Lung (tissue), 17 donors: ENCODE measurements at places on chromosomes 12 and 14.

DNA sequence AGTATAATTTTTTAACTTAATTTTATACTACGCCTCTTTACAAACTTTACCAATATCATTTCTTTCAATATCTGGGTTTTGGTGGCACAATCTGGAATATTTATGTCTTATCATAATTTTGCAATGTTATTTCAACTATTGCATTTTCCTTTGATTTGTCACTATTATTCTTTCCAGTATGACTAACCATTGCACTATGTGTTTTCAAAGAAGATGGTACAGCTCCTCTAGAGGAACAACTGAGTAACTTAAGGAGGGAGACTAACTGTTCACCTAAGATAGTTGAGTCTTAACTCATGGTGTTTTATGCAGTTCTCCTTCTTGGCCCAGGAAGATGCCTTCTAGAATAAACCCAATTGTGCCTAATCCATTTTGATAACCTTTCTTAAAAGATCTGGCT lies 60.5 kb upstream of the KIF21A start:
- no peak for DNase-seq

DNA sequence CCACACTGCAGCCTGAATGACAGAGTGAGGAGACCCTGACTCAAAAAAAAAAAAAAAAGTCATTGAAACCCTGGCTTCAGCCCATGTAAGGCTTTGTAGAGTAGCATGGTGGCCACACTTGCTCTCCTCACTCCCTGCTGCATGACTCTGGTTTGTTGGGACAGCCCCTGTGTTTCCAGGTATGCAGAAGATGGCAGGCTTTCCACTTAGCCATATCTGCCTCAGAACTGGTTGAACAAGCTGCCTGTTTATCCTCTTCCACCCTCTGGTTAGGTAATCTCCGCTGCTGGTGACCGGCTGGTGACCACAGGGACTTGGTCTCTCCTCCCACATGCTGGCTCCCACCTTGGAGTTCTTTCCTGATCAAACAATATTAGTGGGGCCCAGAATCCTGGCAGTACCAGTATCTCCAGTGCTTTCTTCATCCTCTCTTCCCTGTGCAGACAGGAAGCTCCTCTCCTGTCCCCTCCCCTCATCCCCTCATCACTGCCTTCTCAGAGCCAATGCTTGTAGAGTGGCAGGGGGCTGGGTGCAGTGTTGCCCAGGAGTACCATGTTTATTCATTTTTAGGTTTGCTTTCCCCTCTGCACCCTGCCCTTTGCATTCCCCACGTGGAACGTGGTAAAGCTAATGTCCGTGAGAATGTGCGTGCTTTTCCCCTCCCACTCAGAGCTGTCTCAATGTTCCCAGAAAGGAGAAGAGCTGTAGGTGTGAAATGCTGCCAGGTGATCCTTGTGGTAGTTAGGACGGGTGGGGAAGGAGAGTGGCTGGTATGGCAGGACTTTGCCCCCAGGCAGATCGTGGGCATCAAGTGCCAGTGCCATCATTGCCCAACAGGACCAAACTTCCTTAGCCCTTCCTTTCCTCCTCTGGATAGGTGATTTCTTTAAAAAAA lies 11.3 kb downstream of the ABHD12B start:
- DNase-seq, result no peak

DNA sequence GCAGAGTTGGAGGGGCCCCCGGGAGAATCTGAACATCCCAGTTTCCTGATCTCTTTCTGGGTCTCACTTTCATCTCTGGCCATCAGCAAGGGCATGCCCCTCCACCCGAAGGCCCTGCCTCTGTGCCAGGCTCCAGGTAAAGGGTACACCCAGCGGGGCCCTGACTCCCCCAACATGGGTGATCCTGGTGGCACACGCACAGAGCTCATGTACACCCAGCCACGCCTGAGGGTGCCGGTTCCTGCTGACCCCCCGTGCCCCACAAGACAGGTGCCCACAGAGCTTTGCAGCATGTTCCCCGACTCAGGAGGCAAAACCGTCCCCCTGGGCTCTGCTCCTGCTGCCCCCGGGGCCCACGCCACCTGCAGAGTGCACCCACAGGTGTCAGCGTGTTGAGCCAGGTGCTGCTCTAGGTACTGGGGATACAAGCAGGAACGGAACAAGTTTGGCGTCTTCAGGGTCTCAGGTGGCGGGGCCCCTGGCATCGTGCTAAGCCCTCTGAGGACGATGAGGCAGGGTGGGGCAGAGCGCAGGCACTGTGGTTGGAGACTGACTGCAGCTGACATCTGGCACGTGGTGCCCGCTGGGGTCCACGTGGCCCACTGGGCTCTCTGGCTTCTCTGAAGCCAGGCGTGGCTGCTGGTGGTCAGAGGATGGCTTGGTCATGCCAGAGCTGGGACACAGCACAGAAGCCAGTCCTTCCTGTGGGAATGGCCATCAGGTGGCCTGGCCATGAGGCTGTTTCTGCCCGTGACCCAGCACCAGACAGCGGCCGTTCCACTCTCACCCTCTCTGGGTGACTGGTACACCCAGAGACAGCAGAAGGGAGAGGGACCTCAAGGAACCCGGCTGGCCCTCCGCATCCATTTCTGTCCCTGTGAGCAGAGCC lies 13.8 kb downstream of the BAG5 start:
- no peak for DNase-seq

- no peak for DNase-seq
Measured at GRCh38 chr14:105931808-105932483, 405.6 kb downstream of the TMEM121 start.

DNA sequence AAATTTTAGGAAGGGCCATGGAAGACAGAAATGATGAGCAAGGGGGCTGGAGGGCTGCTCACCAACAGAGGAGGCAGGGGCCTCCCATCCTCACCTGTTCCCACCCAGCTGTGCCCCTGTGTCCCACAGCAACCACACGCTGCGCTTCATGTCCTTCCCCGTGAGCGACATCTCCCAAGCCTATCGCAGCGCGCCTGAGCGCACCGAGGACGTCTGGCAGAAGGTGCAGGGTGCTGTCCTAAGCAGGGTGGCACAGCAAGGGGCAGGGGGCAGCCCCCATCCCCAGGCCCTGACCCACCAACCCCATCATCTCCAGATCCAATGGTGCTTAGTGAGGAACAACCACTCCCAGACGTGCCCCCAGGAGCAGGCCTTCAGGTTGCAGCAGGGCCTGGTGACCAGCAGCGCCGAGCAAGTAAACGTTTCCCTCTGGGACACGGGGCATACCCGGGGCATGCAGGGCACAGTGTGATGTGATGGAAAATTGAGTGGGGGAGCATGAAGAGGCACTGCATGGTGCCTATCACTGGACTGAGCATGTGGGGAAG lies 8.1 kb downstream of the CARMIL3 start:
- DNase-seq, result no peak

GRCh38 chr12:98814254-98814653 lies 169.2 kb downstream of the APAF1 start:
- DNase-seq, result no peak

DNA sequence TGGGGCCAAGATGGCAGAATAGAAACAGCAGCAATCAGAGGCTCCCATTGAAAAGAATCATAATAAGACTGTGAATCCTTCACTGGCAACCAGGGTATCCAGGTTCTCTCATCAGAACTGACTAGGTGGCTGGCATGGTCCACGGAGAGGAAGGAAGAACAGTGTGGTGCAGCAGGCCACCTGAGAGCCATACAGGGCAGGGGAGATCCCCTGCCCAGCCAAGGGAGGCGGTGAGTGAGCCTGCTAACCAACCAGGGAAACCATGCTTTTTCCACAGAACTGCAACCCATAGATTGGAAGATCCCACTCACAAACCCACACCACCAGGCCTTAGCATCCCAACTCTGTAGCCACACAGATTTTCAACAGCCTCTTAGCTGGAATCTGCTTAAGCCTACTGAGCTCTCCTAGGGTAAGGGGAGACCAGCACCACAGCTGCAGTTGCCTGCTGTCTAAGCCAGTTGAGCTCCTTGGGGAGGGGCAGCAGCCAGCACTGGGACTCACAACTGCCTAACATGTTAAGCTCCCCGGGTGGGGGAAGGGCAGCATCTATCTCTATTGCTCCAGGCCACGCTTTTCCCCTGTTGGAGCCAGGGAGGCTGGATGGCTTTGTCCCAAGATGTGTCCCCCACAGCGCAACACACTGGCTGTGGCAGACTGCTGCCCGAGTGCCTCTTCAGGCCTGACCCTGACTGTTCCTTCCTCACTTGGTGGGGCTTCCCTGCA lies 342.6 kb upstream of the CCDC196 start:
- no peak for DNase-seq

DNA sequence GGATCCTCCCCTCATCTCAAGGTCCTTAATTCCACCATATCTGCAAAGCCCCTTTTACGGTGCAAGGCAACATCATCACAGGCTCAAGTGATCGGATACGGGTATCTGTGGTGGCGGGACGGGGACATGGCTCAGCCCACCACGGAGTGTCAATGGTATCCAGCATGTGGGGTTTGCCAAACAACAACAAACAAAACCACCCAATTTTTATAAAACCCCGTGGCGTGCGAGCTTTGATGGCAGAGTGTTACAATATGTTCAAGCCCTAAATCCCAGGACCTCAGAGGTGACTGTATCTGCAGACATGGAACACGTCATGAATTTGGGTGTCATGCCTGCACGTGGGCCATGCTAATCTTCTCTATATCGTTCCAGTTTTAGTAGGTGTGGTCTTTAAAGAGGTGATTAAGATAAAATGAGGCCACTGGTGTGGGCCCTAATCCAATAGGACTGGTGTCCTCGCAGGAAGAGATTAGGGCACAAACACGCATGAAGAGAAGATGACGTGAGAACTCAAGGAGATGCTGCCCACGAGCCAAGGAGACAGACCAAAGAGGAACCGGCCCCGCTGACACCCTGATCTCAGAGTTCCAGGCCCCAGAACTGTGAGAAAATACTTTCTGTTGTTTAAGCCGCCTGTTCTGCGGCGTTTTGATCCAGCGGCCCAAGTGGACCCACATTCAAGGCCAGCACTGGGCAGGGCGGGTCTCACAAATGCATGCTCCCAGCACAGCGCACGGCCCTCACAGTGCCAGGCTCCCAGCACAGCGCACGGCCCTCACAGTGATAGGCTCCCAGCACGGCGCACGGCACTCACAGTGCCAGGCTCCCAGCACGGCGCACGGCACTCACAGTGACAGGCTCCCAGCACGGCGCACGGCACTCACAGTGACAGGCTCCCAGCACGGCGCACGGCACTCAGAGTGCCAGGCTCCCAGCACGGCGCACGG lies 6.7 kb upstream of the GOLGA3 start:
- no peak for DNase-seq

DNA sequence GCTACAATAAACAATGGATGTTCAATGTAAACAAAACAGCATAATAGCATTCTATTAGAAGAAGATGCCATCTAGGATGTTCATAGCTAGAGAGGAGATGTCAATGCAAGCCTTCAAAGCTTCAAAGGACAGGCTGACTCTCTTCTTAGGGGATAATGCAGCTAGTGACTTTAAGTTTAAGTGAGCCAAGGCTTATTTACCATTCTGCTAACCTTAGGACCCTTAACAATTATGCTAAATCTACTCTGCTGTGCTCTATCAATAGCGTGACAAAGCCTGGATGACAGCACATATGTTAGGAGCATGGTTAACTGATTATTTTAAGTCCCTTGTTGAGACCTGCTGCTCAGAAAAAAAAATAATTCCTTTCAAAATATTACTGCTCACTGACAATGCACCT lies 106.0 kb upstream of the SSTR1 start:
- DNase-seq, result no peak
